WTC11 (cell line): ENCODE measurements at places on chromosomes 16 and 17. TPM values are rescaled to one million over a fixed set of nuclear protein-coding genes. Genes with fewer than 3 reads are reported as not detected.
A peak's percentile ranks its signal among the peaks of the same experiment; 100 is the strongest.

DNA sequence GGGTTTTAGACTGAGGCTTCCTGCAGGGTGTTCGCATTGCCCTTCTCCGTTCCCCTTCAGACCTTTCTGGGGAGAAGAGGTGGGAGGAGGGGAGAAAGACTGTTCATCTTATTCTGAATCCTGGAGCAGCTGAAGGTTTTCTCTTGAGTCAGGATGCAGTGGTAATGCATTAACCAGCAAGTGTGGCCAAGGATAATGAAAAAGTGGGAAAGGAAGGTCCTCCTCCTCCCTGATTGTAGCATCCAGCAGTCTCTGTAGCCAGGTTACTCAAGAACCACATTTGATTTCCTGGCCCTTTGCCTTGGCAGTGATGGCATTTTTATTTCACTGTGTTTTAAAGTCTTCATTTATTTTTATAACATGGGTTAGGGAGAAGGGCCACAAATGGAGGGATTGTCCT lies 59.1 kb downstream of the CYLD start:
- no peaks in the 10 kb centered on the region for H3K36me3 ChIP-seq
- DNase-seq: no peak
- H3K27ac ChIP-seq: no peak overlapping the region
- H3K27me3 ChIP-seq: no peaks in the 10 kb centered on the region
- H3K4me1 ChIP-seq: peaks cover 16% of the 10 kb centered on the region
- H3K4me3 ChIP-seq: no peak overlapping the region

GRCh38 chr17:36672403-36672918 lies 71.1 kb downstream of the MRM1 start:
- no peak overlapping the region for H3K27ac ChIP-seq
- H3K36me3 ChIP-seq: no peaks in the 10 kb centered on the region
- no peaks in the 10 kb centered on the region for H3K27me3 ChIP-seq
- no peak overlapping the region for H3K4me3 ChIP-seq

GRCh38 chr17:47316311-47316710 lies 7.4 kb upstream of the EFCAB13 start:
- no peak overlapping the region for H3K4me3 ChIP-seq
- no peak overlapping the region for H3K27ac ChIP-seq
- H3K27me3 ChIP-seq: peaks cover 8% of the 10 kb centered on the region
- no peak for DNase-seq

DNA sequence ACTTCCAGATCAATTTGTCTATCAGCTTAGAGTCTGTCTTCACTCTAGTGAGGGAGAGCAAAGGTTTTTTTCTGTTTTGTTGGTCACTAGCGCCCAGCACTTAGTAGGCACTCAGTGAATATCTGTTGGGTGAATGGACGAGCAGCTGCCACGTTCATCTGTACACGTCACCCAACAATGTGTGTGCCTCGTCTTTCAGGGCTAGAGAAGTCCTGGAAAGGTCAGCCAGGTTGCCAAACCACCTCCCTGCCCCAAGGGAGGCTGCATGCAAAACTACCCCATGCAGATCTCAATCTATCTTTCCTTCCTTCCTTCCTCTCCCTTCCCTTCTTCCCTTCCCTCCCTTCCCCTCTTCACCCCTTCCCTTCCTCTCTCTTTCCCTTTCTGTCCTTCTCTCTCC lies 340.9 kb downstream of the SOX9 start:
- no peak for DNase-seq
- peaks cover 15% of the 10 kb centered on the region for H3K4me1 ChIP-seq
- H3K27me3 ChIP-seq: no peaks in the 10 kb centered on the region; the same call in 1 of the 2 replicates

DNA sequence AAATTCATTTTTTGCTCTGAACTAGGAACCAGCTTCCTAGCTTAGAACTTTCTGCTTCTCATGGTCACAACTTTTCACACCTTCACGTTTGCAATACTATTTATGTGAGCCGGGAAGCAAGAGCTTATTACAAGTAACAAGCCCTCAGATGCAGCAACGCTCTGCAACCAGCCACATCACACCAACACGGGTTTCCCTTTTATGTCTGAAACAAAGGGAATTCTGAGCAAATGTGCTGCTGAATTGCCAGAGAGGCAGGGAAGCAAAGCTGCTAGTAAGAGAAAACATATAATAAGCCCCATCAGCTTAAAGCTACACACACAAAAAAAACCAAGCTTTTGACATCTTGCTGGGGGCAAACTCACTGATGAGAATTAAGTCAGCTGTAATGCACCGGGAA lies 122.2 kb downstream of the SLC39A11 start:
- H3K4me3 ChIP-seq: no peak overlapping the region
- H3K36me3 ChIP-seq: no peaks in the 10 kb centered on the region
- H3K27me3 ChIP-seq: no peaks in the 10 kb centered on the region
- DNase-seq: no peak
- no peak overlapping the region; the same call in 1 of the 2 replicates for H3K27ac ChIP-seq

GRCh38 chr17:50155115-50155819 lies 4.8 kb upstream of the PPP1R9B start:
- no peak overlapping the region for H3K4me3 ChIP-seq
- DNase-seq: no peak
- H3K27me3 ChIP-seq: peaks cover 11% of the 10 kb centered on the region

DNA sequence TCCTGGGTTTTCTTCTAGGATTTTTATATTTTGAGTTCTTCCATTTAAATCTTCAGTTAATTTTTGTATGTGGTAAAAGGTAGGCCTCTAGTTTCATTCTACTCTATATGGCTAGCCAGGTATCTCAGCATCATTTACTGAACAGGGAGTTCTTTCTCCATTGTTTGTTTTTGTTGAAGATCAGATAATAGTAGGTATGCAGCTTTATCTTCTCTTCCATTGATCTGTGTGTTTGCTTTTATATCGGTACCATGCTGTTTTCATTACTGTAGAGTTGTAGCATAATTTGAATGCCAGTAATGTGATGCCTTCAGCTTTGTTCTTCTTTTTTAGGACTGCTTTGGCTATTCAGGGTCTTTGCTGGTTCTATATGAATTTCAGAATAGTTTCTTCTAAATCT lies 77.3 kb downstream of the USP22 start:
- H3K36me3 ChIP-seq: peaks cover 3% of the 10 kb centered on the region; the same call in 1 of the 2 replicates
- peak overlapping the region; percentile 61; the same call in 1 of the 2 replicates for H3K27ac ChIP-seq
- H3K4me1 ChIP-seq: peaks cover 64% of the 10 kb centered on the region
- H3K4me3 ChIP-seq: no peak overlapping the region
- no peaks in the 10 kb centered on the region for H3K27me3 ChIP-seq

- H3K4me1 ChIP-seq: peaks cover 14% of the 10 kb centered on the region
- no peak overlapping the region for H3K4me3 ChIP-seq
- H3K36me3 ChIP-seq: peaks cover 11% of the 10 kb centered on the region
- H3K27me3 ChIP-seq: no peaks in the 10 kb centered on the region
Observed at GRCh38 chr16:69820926-69821541, 58.9 kb downstream of the WWP2 start.

- H3K27ac ChIP-seq: no peak overlapping the region
- DNase-seq: no peak
- H3K27me3 ChIP-seq: no peaks in the 10 kb centered on the region
- peaks cover 29% of the 10 kb centered on the region for H3K4me1 ChIP-seq
- H3K4me3 ChIP-seq: no peak overlapping the region
- no peaks in the 10 kb centered on the region for H3K36me3 ChIP-seq
Observed at GRCh38 chr17:63039342-63039741, 73.3 kb downstream of the TANC2 start.

DNA sequence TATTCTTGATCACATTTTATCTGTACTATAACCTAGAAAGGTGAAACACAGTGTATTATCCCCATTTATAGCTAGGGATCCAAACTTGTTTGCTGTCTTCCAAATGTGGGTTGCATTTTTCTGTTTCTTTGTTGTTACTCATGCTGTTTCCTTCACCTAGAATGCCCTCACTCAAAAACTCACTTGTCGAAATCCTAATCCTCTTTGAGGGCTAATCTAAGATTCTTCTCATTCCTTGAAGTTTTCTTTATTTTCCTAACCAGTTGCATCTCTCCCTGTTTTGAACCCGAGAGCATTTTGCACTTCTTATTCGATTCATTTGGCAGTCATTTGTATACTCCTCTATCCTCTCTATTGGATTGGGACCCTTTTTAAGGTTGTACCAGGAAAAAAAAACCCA lies 9.6 kb downstream of the CALCOCO2 start:
- peaks cover 8% of the 10 kb centered on the region; the same call in 1 of the 2 replicates for H3K36me3 ChIP-seq
- peak overlapping the region; percentile 4; the same call in 1 of the 2 replicates for H3K27ac ChIP-seq
- DNase-seq: no peak
- H3K27me3 ChIP-seq: no peaks in the 10 kb centered on the region
- peaks cover 4% of the 10 kb centered on the region for H3K4me1 ChIP-seq

GRCh38 chr16:61681673-61682072 lies 354.6 kb downstream of the CDH8 start:
- no peak overlapping the region for H3K4me3 ChIP-seq
- no peaks in the 10 kb centered on the region for H3K27me3 ChIP-seq
- H3K4me1 ChIP-seq: peaks cover 28% of the 10 kb centered on the region

DNA sequence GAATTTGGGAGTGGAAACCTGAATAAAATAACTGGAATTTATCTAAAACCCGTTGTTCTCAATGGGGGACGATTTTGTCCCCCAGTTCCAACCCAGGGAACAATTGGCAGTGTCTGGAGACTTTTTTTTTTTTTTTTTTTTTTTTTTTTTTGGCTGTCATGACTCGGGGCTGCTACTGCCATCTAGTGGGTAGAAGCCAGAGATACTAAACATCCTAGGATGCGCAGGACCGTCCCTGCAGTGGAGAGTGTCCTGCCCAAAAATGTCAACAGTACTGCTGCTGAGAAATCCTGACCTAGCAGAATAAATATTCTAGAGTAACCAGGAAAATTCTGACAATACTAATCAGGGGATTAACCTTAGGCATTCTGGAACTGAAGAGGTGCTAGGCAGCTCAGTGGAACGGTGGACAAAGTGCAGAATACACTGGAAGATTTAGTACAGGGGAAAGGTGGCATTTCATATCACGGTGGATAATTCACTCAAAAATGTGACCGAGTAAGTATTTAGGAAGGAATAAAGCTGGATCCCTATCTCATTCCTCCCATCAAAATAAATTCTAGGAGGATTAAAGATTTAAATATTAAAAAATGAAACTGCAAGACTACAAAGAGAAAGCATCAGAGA lies 107.6 kb downstream of the SPECC1 start:
- peaks cover 5% of the 10 kb centered on the region for H3K4me1 ChIP-seq
- H3K27me3 ChIP-seq: no peaks in the 10 kb centered on the region
- peak; percentile 60 for DNase-seq
- no peaks in the 10 kb centered on the region for H3K36me3 ChIP-seq
- no peak overlapping the region for H3K27ac ChIP-seq

HOXB3 gene
- total RNA-seq: 0.09 to 0.30 TPM (median 0.11 TPM) in 3 replicates

NAGS gene
- total RNA-seq: 6.1 to 8.6 TPM (median 7.6 TPM) in 3 replicates

ASPHD1 gene
- 17.6 to 26.9 TPM (median 20.2 TPM) in 3 replicates for total RNA-seq

KRTAP4-5 gene
- not detected in 3 replicates for total RNA-seq

TEX14 gene
- 0.76 to 1.4 TPM (median 1.3 TPM) in 3 replicates for total RNA-seq

SLC38A10 gene
- 47.0 to 62.4 TPM (median 53.9 TPM) in 3 replicates for total RNA-seq

EPOP gene
- total RNA-seq: 8.7 to 12.3 TPM (median 9.0 TPM) in 3 replicates

SULT1A2 gene
- total RNA-seq: 0.35 to 0.87 TPM (median 0.55 TPM) in 3 replicates

LRRC75A gene
- 13.7 to 22.9 TPM (median 14.7 TPM) in 3 replicates for total RNA-seq
